ENCODE measurements at places on chromosomes 13 and 19. TPM values are rescaled to one million over a fixed set of nuclear protein-coding genes. Genes with fewer than 3 reads are reported as not detected.

DNA sequence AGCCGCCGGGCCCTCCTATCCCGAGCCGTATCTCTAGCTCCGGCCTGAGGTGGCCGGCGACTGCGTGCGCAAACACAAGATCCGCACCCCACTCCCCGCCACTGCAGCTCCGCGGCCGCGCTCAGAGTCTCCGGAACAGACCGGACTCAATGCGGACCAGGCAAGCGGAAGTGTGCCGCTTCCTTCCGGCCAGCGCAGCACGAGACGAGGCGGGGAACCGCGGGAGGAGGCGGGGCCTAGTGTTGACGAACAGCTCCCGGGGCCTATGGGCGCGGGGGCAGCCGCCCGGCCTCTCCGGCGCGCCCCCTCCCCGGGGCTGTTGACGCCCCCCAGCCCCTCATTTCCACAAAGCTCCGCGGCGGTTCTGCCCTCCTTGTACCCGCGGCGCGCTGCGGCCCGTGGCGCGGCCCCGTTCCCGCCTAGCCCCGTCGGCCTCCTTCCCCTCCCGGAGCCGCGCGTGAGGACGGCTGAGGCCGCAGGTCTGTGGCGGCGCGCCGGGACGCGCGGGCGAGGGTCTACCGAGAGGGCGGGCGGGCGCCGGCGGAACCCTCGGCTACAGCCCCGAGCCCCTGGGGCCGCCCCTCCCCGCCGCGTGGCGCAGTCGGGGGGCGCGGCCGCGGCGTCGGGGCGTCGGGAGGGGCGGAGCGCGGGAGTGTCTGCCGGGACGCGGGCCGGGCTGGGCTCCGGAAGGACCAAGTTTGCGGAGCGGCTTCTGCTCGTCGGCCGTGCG is at the start of gene DPY19L3:
DPY19L3 (plus strand) TSS at position 340 of the 730 bp plus-strand sequence. CDS start 2,484 bp downstream, outside the sequence.
- peak within 1 kb of the TSS; percentile 90 for H3K4me3 ChIP-seq
- H3K27ac ChIP-seq, result peak within 1 kb of the TSS; percentile 93
- H3K36me3 ChIP-seq, result peaks cover 25% of the 10 kb centered on the region

- peaks cover 47% of the 10 kb centered on the region for H3K27me3 ChIP-seq
- H3K27ac ChIP-seq, result no peak overlapping the region
- H3K4me1 ChIP-seq, result no peaks in the 10 kb centered on the region
- H3K4me3 ChIP-seq, result no peak overlapping the region
Measured at GRCh38 chr13:27853861-27854260, 61.6 kb downstream of the GSX1 start.

DNA sequence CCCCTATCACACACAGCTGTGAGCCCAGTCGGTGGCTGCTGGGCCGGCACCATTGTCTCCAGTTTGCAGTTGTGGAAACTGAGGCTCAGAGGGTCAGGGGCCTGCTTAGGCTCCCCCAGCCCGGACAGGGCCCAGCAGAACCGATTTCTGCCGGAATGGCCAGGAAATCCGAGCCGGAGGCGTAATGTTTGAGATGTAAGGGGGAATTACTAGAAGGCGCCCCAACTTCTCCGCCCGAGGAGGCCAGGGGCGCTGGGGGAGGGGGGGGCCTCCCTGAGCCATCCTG is 962 bp downstream of the KISS1R start:
- H3K27me3 ChIP-seq, result peaks cover 41% of the 10 kb centered on the region
- H3K4me3 ChIP-seq, result no peak overlapping the region
- H3K27ac ChIP-seq, result no peak overlapping the region
- no peaks in the 10 kb centered on the region for H3K4me1 ChIP-seq

GRCh38 chr19:31908496-31909225 is 436.7 kb upstream of the ZNF507 start:
- H3K27me3 ChIP-seq, result no peaks in the 10 kb centered on the region
- H3K4me1 ChIP-seq, result no peaks in the 10 kb centered on the region
- H3K27ac ChIP-seq, result no peak overlapping the region
- H3K36me3 ChIP-seq, result no peaks in the 10 kb centered on the region
- no peak for DNase-seq
- no peak overlapping the region for H3K4me3 ChIP-seq

CGB8 gene
- not detected for polyA plus RNA-seq

FPR2 gene
- polyA plus RNA-seq, result not detected

DNA sequence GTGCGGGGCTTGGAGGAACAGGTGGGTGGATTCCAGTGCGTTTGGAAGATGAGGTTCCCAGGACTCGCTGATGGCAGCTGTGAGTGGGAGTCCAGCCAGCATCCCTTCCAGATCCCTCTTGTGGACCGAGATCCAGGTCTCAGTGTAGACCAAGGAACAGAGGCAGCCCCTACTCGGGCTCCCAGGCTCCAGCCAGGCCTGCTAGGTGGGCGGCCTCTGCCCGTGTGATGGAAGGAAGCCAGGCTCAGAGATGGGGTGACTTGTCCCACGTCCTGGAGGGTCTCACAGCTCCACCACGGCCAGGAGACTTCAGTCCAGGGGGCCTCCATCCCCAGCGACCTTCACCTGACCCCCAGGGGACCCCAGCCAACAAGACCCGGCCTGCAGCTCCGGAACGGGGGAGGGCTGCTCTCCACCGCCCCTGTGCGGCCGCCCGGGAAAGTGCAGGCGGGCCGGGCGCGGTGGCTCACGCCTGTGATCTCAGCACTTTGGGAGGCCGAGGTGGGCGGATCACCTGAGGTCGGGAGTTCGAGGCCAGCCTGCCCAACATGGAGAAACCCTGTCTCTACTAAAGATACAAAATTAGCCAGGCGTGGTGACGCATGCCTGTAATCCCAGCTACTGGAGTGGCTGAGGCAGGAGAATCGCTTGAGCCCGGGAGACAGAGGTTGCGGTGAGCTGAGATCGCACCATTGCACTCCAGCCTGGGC is 729 bp upstream of the MADCAM1 start:
- no peaks in the 10 kb centered on the region for H3K4me1 ChIP-seq
- H3K27me3 ChIP-seq, result peaks cover 6% of the 10 kb centered on the region
- no peak overlapping the region for H3K27ac ChIP-seq
- peak; percentile 84 for DNase-seq
- no peaks in the 10 kb centered on the region for H3K36me3 ChIP-seq

- H3K27me3 ChIP-seq, result no peaks in the 10 kb centered on the region
- DNase-seq, result no peak
- no peak overlapping the region for H3K27ac ChIP-seq
- no peak overlapping the region for H3K4me3 ChIP-seq
- peaks cover 57% of the 10 kb centered on the region for H3K36me3 ChIP-seq
- no peaks in the 10 kb centered on the region for H3K4me1 ChIP-seq
Measured at GRCh38 chr19:325173-325936, 19.2 kb downstream of the MIER2 start.

CLIP3 gene
- 13.1 TPM for polyA plus RNA-seq

SLC10A2 gene
- not detected for polyA plus RNA-seq

GJB2 gene
- polyA plus RNA-seq, result not detected

LRFN3 gene
- polyA plus RNA-seq, result 5.4 TPM

DNA sequence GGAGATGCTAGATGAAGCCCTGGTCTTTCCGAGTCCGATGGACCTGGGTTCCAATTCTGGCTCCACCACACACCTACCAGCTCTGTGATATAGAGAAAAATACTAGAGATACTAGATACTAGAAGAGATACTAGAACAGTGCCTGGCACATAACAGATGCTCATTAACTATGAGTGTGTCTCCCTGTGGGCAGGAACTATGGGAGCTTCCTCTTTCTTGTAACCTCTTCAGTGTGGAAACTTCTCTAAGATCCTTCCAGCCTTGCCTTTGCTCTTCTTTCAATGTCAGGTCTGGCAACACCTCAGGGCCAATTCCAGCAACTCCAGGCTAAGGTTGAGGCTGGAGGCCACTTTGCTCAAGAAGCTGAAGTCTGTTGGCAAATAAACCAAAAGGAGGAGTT is 143.9 kb downstream of the KATNAL1 start:
- no peaks in the 10 kb centered on the region for H3K36me3 ChIP-seq
- DNase-seq, result no peak
- no peak overlapping the region for H3K27ac ChIP-seq
- no peaks in the 10 kb centered on the region for H3K4me1 ChIP-seq
- no peaks in the 10 kb centered on the region for H3K27me3 ChIP-seq
- H3K4me3 ChIP-seq, result no peak overlapping the region

GRCh38 chr13:111429064-111429558 is 108.7 kb downstream of the TEX29 start:
- no peak overlapping the region for H3K27ac ChIP-seq
- no peak overlapping the region for H3K4me3 ChIP-seq
- H3K36me3 ChIP-seq, result no peaks in the 10 kb centered on the region
- H3K4me1 ChIP-seq, result no peaks in the 10 kb centered on the region
- peaks cover 38% of the 10 kb centered on the region for H3K27me3 ChIP-seq

GRCh38 chr13:25171517-25172302 is at the start of gene AMER2:
AMER2 (minus strand) TSS chr13:25172288; CDS start chr13:25171619, 669 bp downstream.
- H3K36me3 ChIP-seq, result no peaks in the 10 kb centered on the region
- H3K4me3 ChIP-seq, result peak within 1 kb of the TSS; percentile 55
- H3K27ac ChIP-seq, result no peak within 1 kb of the TSS
- no peaks in the 10 kb centered on the region for H3K4me1 ChIP-seq
- H3K27me3 ChIP-seq, result peaks cover 60% of the 10 kb centered on the region

MBNL2 gene
- 27.9 TPM for polyA plus RNA-seq

GFY gene
- polyA plus RNA-seq, result not detected

- H3K27ac ChIP-seq, result no peak within 1 kb of the TSS
- H3K36me3 ChIP-seq, result no peaks in the 10 kb centered on the region
- H3K4me1 ChIP-seq, result peaks cover 9% of the 10 kb centered on the region
- peak within 1 kb of the TSS; percentile 79 for H3K4me3 ChIP-seq
Measured at GRCh38 chr19:13905634-13906520, at the start of the genes BRME1 and CC2D1A. BRME1 (minus strand) TSS chr19:13906117; CDS start chr19:13904892, 1,225 bp downstream. CC2D1A (plus strand) TSS chr19:13906201; CDS start chr19:13906442, 241 bp downstream.

ZNF888 gene
- polyA plus RNA-seq, result 0.46 TPM

GRCh38 chr13:29883941-29884518 is 33.6 kb upstream of the UBL3 start:
- no peaks in the 10 kb centered on the region for H3K4me1 ChIP-seq
- no peaks in the 10 kb centered on the region for H3K36me3 ChIP-seq
- no peaks in the 10 kb centered on the region for H3K27me3 ChIP-seq

- no peak overlapping the region for H3K27ac ChIP-seq
- H3K4me3 ChIP-seq, result peak overlapping the region; percentile 38
- no peak for DNase-seq
- H3K36me3 ChIP-seq, result no peaks in the 10 kb centered on the region
- H3K27me3 ChIP-seq, result peaks cover 11% of the 10 kb centered on the region
- no peaks in the 10 kb centered on the region for H3K4me1 ChIP-seq
Measured at GRCh38 chr19:6767081-6767356, 216 bp downstream of the SH2D3A start.

CDC42EP5 gene
- 13.5 TPM for polyA plus RNA-seq

DNA sequence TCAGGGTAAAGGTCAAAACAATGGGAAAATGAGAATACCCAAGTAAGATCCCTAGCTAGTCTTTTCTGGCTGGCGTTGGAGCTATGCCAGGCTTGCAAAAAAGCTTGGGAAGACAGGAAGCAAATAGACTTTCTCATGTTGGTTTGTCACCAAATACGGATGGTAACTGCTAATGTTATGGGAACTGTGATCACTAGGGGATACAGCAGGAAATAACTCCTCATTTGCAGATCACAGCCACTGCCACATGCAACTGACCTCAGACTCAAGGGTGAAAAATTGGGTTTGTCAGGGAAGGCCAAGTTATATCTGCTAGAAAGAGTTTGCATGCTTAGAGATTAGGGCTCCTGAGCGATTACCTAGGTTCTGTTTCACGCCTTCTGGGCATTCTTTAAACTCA is 162.9 kb downstream of the NHLRC3 start:
- H3K27ac ChIP-seq, result no peak overlapping the region
- H3K4me1 ChIP-seq, result no peaks in the 10 kb centered on the region
- no peaks in the 10 kb centered on the region for H3K36me3 ChIP-seq
- no peak for DNase-seq

DNA sequence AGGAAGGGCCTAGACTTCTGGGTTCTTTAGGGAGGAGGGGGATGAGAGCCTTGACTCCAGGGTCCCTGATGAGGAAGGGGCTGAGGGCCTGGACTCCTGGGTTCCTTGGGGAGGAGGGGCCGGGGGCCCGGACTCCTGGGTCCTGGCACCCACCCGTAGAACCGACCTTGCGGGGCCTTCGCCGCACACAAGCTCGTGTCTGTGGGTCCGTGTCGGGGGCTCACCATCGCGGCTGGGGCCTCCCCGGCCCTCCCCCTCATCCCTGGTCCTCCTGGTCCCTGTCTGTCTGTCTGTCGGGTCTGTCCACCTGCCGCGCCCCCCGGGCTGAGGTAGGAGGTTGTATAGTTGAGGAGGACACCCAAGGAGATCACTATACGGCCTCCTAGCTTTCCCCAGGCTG is 662 bp upstream of the SPACA6 start:
- H3K36me3 ChIP-seq, result peaks cover 37% of the 10 kb centered on the region
- H3K27ac ChIP-seq, result no peak overlapping the region
- H3K4me1 ChIP-seq, result peaks cover 5% of the 10 kb centered on the region

DNA sequence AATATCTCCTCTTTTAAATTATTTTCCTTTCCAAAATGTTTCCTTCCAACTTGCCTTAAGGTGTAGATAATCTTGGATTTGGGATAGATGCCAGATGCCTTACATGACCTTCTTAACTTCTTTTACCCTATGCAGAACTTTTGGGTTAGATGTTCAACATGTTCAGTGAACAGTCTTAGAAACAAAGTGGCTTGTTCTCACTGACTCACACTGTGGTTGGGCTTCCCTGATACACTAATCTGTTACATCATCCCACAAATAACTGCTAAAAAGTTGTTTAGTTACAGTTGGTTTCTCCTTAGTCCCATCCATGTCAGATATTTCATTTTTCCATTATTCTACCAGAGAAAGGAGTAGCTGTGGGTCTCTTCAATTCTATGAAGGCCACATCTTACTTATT is 2638.2 kb downstream of the PCDH9 start:
- H3K27ac ChIP-seq, result no peak overlapping the region
- no peak for DNase-seq
- H3K4me1 ChIP-seq, result no peaks in the 10 kb centered on the region
- H3K4me3 ChIP-seq, result no peak overlapping the region

DNA sequence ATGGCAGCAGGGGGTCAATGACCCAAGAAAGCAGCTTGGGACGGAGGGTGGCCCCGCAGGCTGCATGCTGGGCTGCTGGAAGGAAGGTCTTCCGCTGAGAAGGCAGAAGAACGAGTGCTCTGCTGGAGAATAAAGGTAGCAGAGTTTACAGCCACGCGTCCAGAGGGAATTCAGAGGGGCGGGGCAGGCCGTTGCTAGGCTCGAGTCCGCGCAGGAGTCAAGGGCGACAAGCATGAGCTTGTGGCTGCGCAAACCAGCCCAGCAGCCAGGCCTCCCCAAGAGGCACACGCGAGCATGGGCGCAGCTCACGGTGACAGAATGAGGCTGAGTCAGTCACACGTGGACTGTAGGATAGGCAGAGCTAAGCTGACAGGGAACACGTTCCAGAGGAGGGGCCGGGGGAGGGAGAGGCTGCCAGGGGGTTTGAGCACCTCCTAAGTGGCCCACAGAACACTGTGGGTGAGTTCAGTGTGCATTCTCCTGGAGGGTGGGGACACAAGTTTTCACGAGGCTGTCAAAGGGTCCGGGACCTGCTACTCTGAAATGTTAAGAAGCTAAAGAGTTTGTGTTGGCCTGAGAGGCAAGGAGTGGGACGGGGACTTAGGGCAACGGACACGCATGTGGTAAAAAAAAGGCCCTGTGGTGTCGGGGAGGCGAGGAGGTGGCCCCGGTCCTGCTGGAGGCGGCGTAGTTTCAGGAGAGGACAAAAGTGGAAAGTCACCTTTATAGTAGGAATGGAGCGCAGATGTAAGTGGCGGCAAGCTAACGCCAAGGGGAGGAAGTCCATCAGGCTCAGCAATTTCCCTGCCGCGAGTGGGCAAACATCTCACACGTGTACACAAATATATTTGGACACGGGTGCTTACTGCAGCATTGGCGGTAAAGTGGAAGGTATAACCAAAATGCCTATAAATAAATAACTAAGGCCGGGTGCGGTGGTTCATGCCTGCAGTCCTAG is 17.7 kb downstream of the RFX2 start:
- H3K27ac ChIP-seq, result peak overlapping the region; percentile 56
- no peaks in the 10 kb centered on the region for H3K27me3 ChIP-seq
- no peaks in the 10 kb centered on the region for H3K36me3 ChIP-seq
- no peak for DNase-seq
- peaks cover 7% of the 10 kb centered on the region for H3K4me1 ChIP-seq
- H3K4me3 ChIP-seq, result no peak overlapping the region

GRCh38 chr19:4303819-4304537 is 420 bp upstream of the FSD1 start:
- DNase-seq, result no peak
- no peaks in the 10 kb centered on the region for H3K27me3 ChIP-seq
- H3K4me3 ChIP-seq, result peak overlapping the region; percentile 43
- H3K27ac ChIP-seq, result no peak overlapping the region
- H3K4me1 ChIP-seq, result no peaks in the 10 kb centered on the region

Measured in SK-N-SH (cell line).